ENCODE measurements at places on chromosomes 16 and 17. TPM values are rescaled to one million over a fixed set of nuclear protein-coding genes. Genes with fewer than 3 reads are reported as not detected.

The MGAT5B gene
- total RNA-seq, result 0.27 TPM

The RAC3 gene
- 16.6 TPM for total RNA-seq

The KRTAP9-8 gene
- total RNA-seq, result not detected

The CA7 gene
- 46.2 TPM for total RNA-seq

The NHLRC4 gene
- total RNA-seq, result 0.32 TPM

The PARD6A gene
- 10.3 TPM for total RNA-seq

The SETD6 gene
- total RNA-seq, result 8.5 TPM

All from colonic mucosa (tissue), 4 donors.